ENCODE measurements at places on chromosomes 5 and 9. TPM values are rescaled to one million over a fixed set of nuclear protein-coding genes. Genes with fewer than 3 reads are reported as not detected.

DNA sequence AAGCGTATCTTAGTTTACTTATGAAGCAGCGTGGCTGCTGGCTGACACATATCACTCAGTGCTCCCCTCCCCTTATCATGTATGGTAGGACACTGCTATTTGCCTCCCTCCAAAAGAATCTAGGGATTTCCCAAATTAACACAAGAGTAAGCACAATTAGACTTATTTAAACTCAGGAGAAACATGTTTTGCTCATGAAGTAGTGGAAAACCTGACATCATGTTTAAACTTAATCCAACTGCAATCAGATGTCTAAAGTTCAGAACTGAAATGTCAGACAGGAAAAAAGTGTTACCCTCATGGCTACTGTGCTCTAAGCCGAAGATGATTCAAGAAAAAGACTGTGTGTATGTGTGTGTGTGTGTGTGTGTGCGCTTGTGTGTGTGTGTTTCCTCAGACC, 324.1 kb upstream of the TNC start:
- no peak for DNase-seq

GRCh38 chr9:35035851-35036701, 36.3 kb downstream of the VCP start:
- DNase-seq = no peak

- DNase-seq = no peak
Observed at GRCh38 chr5:157189223-157189622, 8.6 kb downstream of the ITK start.

- no peak for DNase-seq
Observed at GRCh38 chr5:170534941-170535340, 31.1 kb downstream of the KCNIP1 start.

SLC46A2 gene
- total RNA-seq = not detected

GRCh38 chr5:54514841-54515432, 2.6 kb upstream of the SNX18 start:
- DNase-seq = no peak

BTNL3 gene
- not detected for total RNA-seq

- peak; percentile 4 for DNase-seq
Observed at GRCh38 chr5:112417931-112418658, 982 bp downstream of the EPB41L4A start.

- DNase-seq = no peak
Observed at GRCh38 chr9:10236161-10236560, 376.6 kb downstream of the PTPRD start.

GRCh38 chr9:123234853-123235252, 33.5 kb downstream of the STRBP start:
- DNase-seq = no peak

- no peak for DNase-seq
Observed at GRCh38 chr5:81590498-81591384, 160.2 kb downstream of the SSBP2 start.

GRCh38 chr9:135181336-135181735, 93.9 kb downstream of the OLFM1 start:
- no peak for DNase-seq

DNA sequence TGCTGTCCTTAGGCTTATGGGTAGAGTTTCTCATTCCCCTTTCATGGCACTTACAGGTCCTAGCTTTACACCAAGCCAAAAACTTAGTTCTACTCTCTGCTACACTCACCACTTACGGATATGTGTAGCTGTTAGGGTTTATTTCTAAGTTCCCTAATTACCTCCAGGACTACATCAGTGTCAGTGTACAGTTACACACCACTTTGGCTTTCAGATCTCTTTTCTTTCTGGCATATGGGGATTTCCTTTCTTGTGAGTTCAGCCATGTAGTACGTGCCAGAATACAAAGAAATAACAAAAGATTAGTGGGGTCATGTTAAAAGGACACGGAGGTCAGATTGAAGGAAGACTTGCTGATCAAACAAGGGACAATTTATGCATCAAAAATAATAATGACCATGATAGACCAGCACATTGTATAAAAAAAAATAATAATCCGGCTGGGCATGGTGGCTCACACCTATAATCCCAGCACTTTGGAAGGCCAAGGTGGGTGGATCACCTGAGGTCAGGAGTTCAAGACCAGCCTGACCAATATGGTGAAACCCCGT, 41.8 kb downstream of the LYRM7 start:
- DNase-seq = no peak

NR2F1-AS1 gene
- total RNA-seq = 24.4 TPM

GRCh38 chr5:77777911-77778310, 1.8 kb upstream of the TBCA start:
- DNase-seq = no peak
